ENCODE measurements at places on chromosomes 12 and 14.
A peak's percentile ranks its signal among the peaks of the same experiment; 100 is the strongest.

GRCh38 chr12:54497883-54498282 is 331 bp downstream of the NCKAP1L start:
- DNase-seq: no peak

- no peak for DNase-seq
Measured at GRCh38 chr14:36556811-36557433, 25.5 kb downstream of the NKX2-8 start.

DNA sequence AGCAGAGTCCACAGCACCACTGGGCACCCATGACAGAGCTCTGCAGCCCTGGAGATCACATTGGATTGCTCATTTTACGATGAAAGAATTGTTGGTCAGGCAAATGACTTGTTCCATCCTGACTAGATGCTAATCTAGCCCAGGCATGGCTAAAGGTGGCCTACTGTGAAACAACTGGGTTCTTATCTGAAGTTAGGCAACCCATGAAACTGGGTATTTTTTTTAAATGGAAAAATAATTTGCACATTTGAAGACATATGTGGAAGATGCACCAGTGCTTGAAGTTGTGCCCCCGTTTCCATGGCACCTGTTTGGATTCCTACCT is 8.3 kb downstream of the PYGL start:
- DNase-seq: no peak

DNA sequence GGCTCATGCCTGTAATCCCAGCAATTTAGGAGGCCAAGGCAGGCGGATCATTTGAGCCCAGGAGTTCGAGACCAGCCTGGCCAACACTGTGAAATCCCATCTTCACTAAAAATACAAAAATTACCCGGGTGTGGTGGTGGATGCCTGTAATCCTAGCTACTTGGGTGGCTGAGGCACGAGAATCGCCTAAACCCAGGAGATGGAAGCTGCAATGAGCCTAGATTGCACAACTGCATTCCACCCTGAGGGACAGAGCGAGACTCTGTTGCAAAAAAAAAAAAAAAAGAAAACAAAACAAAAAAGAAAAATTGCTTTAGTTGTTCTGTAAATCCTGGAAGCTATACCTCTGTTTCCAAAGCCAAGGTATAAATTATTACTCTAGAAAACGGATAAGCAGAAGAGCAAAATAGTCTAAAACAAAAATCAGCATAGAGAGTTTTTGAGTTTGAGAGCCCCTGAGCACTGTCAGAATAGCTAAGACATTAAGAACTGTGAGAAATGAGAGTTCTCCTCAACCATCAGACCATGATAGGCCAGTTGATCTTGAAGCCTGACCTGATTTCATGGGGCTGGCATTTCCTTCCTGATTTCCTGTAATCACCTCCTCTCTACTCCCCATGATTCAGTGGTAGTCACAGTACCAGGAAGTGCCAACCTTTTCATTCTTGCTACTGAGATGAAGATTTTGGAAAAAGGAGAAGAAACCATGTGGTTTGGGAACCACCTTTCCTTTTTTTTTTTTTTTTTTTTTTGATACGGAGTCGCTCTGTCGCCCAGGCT is 31.7 kb downstream of the ATP2A2 start:
- DNase-seq: no peak

- peak; percentile 49 for DNase-seq
Measured at GRCh38 chr12:49098035-49098451, 3.4 kb upstream of the DHH start.

GRCh38 chr12:103673487-103673886 is 86.4 kb downstream of the STAB2 start:
- no peak for DNase-seq

DNA sequence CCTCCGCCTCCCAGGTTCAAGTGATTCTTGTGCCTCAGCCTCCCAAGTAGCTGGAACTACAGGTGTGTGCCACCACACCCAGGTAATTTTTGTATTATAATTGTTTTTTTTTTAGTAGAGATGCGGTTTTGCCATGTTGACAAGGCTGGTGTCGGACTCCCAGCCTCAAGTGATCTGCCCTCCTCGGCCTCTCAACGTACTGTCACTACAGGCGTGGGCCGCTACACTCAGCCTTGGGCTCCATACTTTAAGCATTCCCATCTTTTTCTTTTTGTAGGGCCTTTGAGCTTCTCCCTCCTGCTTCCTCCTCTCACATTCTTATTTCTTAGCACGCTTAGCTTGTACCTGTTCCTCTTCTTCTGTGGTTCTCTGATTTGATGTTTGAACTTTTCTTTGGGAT is 62.8 kb downstream of the SERPINA3 start:
- DNase-seq: no peak

- no peak for DNase-seq
Measured at GRCh38 chr14:83356080-83356479, 1822.4 kb upstream of the SEL1L start.

DNA sequence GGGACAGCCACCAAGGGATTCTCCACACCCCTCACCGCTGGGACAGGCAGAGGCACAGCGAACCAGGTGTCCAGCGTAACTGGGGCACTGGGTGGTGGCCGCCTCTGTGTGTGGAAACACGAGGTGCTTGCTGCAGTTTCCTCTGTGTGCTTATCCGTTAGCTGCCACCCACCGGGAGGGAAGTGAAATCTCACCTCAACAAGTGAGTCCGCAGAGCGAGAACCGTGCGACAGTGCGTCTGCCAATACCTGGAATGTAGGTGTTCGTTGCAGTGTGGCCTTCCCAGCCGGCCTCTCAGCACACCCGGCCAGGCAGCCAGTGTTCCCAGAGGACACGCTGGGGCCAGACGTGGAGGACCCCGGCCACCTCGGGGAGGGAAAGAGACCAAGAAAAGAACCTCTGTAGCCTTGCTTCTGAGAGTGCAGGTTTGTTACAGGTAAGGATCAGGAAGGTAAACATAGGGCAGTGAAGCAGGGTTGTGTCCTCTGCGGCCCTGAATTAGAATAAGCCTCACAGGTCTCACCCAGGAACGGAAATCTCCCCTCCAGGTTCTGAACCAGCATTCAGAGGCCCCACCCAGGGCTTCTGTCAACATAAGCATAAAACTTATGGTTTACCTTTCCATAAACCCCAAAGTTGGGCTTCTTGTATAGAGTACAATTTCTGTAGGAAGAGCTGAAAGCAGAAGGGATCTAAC is 1.5 kb downstream of the BCL2L14 start:
- DNase-seq: peak; percentile 15

GRCh38 chr12:125453751-125454150 is 388.5 kb downstream of the AACS start:
- DNase-seq: no peak

DNA sequence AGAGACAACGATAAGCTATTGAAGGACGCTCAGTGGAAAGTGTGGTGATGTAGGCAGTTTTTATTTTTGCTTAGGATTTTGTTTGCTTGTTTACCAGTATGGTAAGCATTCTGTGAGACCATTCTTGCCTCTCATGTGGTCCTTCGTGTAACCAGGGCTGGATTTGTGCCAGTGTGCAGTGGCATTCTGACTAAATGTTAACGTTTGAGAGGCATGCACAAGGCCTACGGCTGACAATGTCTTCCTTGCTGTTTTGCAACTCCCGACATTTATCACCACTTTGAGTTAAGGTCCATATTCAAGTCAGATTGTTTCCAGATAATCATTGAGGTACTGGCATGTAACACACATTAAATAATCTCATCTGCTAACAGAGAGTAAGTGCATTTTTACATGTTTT is 102.3 kb upstream of the BCAT1 start:
- no peak for DNase-seq

- DNase-seq: no peak
Measured at GRCh38 chr12:3313675-3314663, 177.0 kb upstream of the PRMT8 start.

DNA sequence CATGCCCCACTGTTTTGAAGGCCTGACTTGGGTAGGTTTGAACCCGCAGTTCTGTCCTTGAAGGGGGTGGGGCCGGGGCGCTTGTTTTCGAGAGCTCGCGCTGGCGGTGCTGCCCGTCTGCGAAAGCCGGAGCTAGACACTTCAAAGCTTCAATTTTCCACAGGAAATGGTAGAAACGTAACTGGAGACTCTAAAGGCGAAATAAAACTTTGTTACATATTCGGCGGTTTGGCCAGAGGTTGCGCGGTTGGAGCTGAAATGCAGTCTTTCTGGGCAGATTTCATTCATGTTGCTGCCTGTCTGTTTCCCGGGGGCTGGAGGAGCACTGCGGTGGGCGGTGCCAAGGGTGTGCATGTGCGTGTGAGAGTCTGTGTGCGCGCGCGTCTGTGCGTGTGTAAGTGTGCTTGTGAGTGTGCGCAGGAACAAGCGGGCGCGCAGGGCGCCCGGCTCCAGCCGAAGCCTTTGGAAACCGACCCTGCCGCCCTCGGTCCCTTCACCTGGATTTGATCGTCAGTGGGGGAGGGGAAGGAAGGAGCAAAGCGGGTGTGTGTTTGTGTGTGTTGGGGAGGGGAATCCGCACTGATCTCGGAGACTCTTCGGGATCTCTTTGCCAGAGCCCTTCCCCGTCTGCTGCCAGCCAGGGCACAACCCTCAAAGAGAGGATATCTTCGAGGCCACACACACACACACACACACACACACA is 227.7 kb upstream of the CRY1 start:
- peak; percentile 59 for DNase-seq

GRCh38 chr14:101426466-101426865 is 134.8 kb upstream of the DIO3 start:
- no peak for DNase-seq

GRCh38 chr12:128069359-128069997 is 197.5 kb upstream of the TMEM132C start:
- no peak for DNase-seq

GRCh38 chr12:116280595-116281290 is 3.2 kb upstream of the MED13L start:
- no peak for DNase-seq

DNA sequence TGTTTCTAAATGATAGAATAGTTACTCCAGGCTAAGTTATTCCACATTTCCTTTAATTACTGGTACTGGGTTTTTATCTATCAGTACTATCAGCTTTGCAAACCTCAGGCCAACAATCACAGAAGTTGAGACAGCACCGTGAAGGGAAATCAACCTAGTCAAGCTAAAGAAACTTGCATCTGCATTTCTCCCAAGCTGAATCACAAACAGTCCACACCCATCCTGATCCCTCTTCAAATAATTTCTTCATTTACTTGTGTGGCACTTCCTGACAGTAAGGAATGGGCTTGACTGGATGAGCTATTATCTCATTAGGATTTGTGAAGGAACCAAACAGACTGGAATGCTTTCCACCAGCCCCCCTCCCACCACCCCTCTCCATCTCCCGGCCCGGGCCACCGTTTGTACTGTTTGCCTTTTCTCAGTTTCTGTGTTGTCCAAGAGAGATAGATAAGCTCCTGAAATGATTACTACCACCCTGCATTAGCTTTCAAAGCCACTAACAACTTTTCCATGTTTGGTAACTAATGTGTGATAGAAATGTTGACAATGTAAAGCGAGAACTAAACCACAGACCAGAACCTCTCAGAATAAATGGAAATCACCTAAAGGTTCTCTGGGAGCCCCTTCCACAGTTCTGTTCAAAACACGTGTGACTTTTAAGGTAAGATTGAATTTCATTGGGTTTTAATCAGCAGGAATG is 236.3 kb downstream of the SLC25A21 start:
- DNase-seq: no peak

GRCh38 chr12:5204271-5204670 is 160.6 kb downstream of the KCNA5 start:
- no peak for DNase-seq

DNA sequence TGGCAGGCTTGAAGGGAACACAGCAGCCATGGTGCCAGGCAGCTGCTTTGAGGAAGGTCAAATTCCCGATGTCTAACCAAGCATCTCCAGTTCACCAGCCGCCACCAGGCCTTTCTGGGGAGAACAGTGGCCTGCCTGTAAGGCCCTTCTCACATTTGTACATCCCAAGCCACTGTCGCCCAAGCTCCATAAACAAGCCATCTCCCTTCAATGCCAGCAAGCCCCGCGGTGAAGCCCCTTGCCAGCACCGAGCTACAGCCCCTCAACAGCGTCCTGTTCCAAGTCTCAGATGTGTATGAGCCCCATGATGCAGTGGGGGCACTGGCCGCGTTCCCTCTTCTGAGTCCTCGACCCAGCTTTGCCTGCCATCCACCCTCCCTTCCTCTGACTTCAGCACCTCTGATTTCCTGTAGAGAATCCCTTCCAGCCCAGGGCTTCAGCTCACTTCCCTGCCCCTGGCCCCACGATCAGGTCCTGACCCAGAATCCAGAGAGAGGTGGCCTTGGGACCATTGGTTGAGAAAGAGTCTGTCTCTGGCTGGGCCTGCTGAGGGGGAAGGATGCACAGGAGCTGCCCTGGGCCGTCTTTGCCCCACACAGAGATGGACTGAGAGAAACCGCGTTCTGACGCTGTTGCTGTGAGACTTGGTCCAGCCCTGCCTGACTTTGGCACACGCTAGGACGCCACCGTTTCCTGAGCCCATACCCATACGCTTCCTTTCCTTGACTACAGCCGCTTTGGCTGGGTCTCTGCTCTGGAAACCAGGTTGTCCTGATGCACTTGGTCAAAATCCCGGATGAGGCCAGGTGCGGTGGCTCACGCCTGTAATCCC is 1.9 kb upstream of the MMP17 start:
- no peak for DNase-seq

DNA sequence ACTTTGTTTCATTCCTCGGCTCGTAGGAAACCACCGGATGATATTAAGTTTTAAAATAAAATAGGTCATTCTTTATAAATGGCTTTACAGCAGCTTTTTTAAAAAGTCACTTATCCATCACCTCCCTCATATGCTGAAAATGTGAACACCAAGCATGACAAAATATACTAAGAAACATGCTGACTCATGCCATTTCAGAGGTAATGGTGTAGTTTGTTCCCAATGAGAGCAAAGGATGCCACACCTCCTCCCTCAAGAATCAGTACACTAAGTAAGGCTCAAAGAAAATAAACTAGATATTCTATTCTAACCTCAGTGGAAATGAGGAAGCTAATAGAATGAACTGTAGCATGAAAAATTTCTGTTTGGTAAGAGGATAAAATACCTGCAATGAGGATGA is 5.5 kb upstream of the DIO2 start:
- no peak for DNase-seq

GRCh38 chr14:49164074-49164473 is 422.1 kb downstream of the RPS29 start:
- no peak for DNase-seq

GRCh38 chr12:6118891-6119568 is 5.4 kb downstream of the VWF start:
- DNase-seq: no peak

- DNase-seq: no peak
Measured at GRCh38 chr14:66247662-66248193, 238.4 kb upstream of the CCDC196 start.

DNA sequence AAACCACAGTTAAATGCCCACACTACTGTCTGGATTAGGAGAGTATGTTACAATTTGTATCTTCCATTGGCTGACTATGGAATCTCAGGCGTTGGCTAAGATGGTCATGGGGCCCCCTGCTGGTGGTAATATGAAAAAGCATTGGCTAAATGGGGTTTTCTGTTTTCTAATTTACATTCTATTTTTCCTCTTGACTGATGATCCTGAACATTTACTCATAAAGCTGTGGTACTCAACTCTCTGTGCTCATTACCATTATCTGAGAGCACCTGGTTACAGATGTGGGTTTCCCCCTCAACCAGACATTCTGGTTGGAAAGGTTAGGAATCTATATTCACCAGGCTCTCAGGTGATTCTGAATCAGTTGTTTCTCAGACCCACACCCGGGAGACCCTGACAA is 64.8 kb downstream of the WSCD2 start:
- DNase-seq: no peak

All from T-helper 17 cell (primary cell).